ENCODE measurements at places on chromosomes 1 and 21.
A peak's percentile ranks its signal among the peaks of the same experiment; 100 is the strongest.

- no peak for DNase-seq
Observed at GRCh38 chr1:29801003-29801402, 564.7 kb downstream of the PTPRU start.

- no peak for DNase-seq
Observed at GRCh38 chr1:22297999-22298398, 153.7 kb upstream of the ZBTB40 start.

DNA sequence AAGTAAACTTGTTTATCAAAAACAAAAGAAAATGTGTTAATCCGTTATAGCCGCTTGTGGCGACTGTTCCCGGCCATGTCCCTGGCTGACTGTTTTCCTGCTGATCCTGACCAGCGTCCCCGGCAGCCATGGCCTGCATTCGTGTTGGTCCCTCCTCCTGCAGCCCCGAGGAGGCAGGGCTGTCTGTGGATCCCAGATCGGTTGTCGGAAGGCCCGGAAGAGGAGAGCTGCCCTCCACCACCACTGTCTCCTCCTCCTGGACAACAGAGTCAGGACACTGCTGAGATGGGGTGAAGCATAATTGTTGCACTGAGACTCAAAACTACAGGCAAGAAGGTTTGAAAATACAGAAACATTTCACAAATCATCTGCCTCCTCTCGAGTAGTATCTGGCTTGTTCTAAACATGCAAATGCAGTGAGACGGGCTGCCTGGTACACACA, 3.6 kb upstream of the MXRA8 start:
- DNase-seq = peak; percentile 79

GRCh38 chr1:103859721-103860120, 110.0 kb downstream of the AMY1C start:
- DNase-seq = no peak

- no peak for DNase-seq
Observed at GRCh38 chr21:42669041-42669440, 15.6 kb downstream of the PDE9A start.
